Muscle of back (tissue), 13 donors: ENCODE measurements at places on chromosomes 16 and 17. TPM values are rescaled to one million over a fixed set of nuclear protein-coding genes. Genes with fewer than 3 reads are reported as not detected.

The ANKS4B gene
- 0.04 TPM for polyA plus RNA-seq

The DRC3 gene
- 5.5 TPM for polyA plus RNA-seq

GRCh38 chr17:50157891-50158290 is 7.4 kb upstream of the PPP1R9B start:
- DNase-seq, result no peak

DNA sequence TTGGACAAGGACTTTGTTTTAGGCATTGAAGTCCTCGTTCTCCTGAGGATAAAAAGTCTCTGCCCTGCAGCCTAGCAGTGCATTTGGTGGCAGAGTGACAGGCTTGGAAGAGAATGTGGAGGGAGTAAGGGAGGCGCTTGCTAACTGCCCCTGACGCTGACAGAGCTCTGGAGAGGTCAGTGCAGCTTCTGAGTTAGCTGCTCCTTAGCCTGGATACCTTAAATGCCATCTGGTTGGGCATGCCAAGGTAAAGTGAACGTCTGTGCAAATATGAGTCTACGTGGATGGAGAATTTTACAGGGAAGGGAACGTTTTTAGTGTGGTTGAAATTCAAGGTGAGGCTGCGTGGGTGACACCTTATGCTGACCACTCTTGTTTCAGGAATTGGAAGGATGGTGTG is 44.4 kb downstream of the SEC14L1 start:
- no peak for DNase-seq

- DNase-seq, result no peak
Measured at GRCh38 chr17:57801044-57801711, 48.7 kb downstream of the MRPS23 start.

DNA sequence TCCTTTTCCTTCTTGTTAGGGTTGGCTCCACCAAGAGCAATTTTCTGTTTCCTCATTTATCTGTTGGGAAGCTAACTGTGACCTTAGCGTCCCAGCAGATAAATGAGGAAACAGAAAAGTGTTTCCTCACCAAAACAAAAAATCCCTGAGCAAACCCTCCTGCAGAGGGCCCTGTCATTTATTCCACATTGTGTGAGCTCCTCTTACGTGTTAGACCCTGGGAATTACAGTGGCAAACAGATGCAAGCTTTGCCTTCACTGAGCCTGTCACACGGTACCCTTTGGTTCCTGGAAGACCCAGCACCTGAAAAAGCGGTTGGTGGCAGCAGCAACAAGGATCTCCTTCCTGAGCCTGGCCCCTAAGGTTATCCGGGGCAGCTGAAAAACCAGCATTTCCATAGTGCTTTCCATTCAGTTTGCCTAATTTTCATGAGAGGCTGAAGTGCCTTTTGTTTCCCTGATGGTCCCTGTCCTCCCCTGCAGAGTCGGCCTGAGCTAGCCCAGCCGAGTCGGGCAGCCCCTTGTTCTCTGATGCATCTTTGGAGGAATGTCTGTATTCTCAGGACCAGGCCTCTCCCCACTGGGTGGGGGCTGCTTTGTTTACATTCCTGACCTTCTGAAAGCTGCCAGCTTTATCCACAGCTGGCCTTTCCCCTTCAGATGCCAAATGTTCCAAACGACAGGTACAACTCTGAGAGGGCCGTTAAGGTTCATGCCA is 34.7 kb downstream of the YPEL2 start:
- DNase-seq, result no peak

GRCh38 chr16:67537636-67538591 is 9.3 kb downstream of the RIPOR1 start:
- peak; percentile 61 for DNase-seq

DNA sequence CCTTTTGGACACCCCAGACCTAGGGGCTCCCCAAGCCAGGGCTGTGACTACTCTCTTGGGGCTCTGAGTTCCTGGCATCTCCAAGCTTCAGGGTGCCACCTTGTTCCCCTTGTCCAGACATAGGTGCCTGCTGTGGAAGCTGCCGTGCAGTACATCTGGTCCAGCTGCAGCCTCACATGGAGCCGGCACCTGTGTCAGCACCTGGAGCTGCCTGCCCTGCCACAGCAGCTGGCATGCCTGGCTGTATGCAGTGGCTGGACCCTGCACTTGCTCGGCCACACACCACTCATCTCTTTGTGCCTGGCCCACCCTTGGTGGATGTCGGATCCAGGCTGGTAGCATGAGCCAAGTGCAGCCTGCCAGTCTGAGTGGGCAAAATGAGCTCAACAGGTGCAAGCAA is 775.8 kb downstream of the CDH11 start:
- DNase-seq, result no peak

GRCh38 chr16:22373662-22374310 is 633 bp downstream of the CDR2 start:
- no peak for DNase-seq

DNA sequence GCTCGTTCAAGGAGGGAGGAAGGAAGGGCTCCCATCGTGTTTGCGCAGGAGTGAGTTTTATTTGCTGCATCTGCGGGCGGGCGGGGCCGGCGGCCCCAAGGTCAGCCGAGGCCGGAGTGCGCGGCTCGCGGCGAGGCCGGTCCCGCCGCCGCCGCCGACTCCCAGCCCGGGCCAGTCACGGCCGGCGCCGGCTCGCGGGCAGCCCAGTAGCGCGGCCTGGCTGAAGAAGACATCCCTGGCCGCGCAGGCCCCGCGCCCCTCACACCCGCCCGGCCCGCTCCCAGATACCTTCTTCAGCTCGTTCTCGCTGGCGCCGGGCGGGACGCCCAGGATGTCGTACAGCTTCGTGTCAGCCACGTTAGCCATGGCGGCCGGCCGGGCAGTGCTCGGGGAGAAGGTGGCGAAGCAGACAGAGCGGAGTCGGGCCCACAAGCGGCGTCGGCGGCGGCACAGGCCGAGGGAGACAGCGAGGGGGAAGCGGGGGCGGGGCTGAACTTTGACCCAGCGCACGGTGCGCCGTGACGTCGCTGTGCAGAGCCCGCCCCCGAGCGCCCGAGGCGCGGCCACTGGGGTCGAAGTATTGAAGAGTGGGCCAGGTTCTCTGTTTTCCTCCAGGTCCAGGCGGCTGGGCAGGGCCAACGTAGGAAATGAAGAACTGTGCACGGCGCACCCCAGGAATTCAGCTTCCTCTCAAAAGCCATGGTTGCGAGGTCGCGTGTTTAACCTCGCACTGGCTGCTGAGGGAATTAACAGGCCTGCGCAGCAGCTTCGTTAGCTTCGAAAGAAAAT is at the start of gene DNAJA2:
Gene DNAJA2, minus strand, starts transcription at position 468 of the 789 bp plus-strand sequence. Its CDS starts 102 bp downstream, at position 366.
- peak; percentile 88 for DNase-seq

GRCh38 chr17:31314782-31315100 is 887 bp upstream of the EVI2B start:
- DNase-seq, result no peak

DNA sequence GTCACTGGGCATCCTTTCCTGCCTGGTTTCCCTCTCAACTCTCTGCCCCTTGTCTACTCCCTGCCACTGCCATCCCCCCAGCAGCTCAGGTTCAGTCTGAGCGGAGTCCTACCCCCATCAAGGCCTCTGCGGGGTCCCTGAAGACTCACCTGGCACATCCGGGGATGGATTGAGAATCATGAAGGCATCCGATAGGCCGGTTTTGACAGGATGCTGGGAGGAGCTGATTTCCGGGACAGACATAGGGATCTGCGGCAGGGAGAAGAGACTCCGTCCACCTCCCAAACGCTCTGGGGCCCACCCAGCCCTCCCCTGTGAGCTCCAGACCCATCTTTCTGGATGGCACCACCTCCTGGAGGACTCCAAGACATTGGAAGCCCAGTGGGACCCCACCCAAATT is 45.7 kb downstream of the PLXDC1 start:
- no peak for DNase-seq

- no peak for DNase-seq
Measured at GRCh38 chr16:81539009-81539758, 94.6 kb downstream of the CMIP start.

DNA sequence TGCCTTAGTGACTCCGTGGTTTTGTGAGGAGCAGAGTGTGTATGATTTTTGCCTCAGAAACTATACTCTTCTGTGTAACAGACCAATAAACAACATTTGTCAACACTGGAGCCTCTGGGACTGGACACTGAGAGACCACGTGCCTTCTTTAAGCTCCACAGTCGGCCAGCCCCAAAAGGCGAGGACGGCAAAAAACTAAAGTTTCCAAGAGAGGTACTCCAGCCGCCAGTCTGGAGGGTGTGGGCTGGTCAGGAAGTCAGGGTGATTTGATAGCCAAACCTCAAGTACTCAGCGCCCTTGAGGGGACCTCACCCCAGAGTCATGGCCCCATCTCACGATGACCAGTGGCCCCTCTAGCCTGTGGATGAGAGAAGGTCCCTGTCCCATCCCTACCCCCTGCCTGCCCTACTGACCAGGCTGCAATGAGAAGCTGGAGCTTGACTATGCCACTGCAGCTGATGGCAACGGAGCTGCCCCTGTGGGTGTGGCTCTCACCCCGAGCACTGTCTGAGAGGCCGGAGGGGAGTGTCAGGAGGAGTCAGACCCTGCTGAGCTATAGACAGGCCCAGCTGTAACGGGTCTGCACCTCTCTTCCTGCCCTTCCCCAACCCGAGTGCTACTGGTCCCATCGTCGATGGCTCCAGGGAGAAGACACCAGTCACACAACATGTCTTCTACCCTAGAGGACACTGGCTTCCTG is 19.8 kb downstream of the MNT start:
- no peak for DNase-seq

- DNase-seq, result peak; percentile 42
Measured at GRCh38 chr16:56931271-56931891, 561 bp upstream of the HERPUD1 start.

The RHBDL3 gene
- polyA plus RNA-seq, result 1.2 TPM

DNA sequence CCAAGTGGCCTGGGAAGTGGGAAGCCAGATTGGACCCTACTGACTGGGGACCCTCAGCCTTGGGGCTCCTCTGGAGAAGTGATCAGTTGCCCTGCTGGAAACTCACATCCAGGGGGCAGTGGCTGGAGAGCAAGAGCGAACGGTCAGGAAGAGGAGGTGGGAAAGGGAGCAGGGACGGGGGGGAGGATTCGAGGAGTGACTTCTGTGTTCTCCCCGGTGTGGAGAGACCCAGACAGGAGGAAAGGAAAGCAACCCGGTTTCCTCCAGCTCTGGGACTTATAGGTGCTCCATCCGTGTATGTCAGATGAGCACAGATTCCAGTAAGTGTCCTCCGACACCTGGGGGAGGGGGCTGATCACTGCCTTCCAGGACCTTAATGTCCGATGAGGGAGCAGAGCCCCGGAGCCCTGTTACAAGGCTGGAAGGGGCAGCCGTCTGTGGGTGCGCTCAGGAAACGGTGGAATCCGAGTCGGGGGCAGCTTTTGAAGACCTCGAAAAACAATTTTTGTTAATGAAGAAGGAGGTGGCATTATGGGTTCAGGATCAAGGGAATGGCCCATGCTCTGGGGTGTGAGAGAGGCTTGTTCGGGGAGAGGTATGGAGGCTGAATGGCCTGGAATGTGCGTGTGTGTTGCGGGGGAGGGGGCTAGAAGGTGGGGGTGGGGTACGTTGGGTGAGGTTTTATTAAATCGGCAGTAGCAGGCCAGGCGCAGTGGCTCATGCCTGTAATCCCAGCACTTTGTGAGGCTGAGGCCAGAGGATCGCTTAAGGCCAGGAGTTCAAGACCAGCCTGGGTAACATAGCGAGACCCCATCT is 34.8 kb upstream of the NDRG4 start:
- no peak for DNase-seq

The CEMP1 gene
- 1.6 TPM for polyA plus RNA-seq

DNA sequence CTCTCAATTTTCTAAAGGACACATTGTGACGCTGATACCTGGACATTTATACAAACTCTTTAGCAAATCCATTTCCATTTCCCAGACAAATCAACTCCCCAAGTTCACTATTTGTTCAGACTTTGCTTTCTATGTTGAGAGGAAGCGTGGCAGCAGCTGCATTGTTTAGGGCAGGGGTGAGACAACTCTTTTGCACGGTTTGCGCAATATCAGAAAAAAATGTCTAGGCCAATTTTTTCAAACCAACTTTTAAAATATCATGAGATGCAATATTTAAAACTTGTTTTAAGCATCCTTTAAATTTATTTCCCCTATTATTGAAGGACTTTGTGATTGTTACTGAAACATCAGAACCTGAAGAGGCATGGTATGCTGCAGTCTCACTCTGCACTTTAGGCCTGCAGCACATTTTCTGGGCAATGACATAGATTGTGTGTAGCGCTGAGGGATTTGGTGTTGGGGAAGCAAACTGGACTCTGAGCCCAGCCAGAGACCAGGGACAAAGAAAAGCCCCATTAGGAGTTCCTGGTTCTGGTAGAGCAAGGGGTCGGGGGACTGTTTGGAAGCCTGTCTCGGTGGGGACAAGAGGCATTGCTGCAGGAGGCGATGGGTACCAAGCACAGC is 6.4 kb upstream of the CCDC182 start:
- DNase-seq, result no peak

- no peak for DNase-seq
Measured at GRCh38 chr17:43412166-43412565, 13.4 kb downstream of the ARL4D start.

The KCNJ12 gene
- 8.3 TPM for polyA plus RNA-seq

- no peak for DNase-seq
Measured at GRCh38 chr16:77336637-77337036, 98.2 kb downstream of the ADAMTS18 start.

GRCh38 chr17:46984341-46984740 is 5.3 kb upstream of the RPRML start:
- peak; percentile 55 for DNase-seq

- DNase-seq, result peak; percentile 31
Measured at GRCh38 chr16:77612596-77612995, 109.7 kb upstream of the NUDT7 start.

DNA sequence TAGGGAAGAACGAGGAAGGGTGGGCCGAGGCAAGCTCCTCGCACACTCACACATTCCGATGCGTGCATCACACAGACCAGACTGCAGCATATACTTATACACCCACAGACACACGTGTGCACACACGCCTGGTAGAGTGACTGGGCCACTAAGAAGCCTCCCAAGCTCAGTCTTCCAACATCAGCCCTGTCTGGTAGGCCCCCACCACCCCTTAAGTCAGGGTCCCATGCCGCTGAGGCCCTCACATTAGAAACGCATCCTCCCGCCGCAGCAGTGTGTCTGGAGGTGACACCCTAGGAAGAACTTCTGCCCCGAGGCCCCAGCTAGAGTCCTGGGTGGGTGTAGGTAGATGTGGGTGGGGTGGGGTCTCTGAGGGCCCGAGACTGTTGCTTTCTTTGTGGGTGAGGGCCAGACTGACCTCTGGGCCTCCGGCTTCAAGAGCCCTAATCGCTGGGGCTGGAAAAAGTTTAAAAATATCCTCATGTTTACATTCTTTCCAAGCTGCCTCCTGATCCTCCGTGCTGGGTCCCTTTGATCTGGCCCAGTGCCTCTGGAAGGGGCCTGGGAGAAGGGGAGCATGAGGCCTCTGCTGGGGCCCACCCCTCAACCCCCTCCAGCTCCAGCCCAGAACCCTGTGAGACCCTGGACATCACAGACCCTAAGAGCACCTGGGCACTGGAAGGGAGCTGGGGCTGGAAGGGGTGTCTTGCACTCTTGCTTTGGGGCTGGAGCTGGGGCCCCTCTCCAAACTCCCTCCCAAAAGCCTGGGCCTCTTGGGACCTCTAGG is 13.6 kb downstream of the CDH16 start:
- no peak for DNase-seq
